ENCODE measurements at places on chromosomes 7 and 10. TPM values are rescaled to one million over a fixed set of nuclear protein-coding genes. Genes with fewer than 3 reads are reported as not detected.

GRCh38 chr7:135889823-135890222 lies 87.3 kb downstream of the MTPN start:
- DNase-seq = no peak

- no peak for DNase-seq
Observed at GRCh38 chr10:5515948-5516761, 8.6 kb upstream of the CALML3 start.

CUZD1 gene
- 1.1 TPM for polyA plus RNA-seq

- no peak for DNase-seq
Observed at GRCh38 chr10:27500886-27501285, 3.2 kb upstream of the RAB18 start.

EEPD1 gene
- 6.7 TPM for polyA plus RNA-seq

SORBS1 gene
- polyA plus RNA-seq = 29.7 TPM

GRCh38 chr10:117005527-117006055 lies 604 bp upstream of the SHTN1 start:
- DNase-seq = no peak

COL26A1 gene
- polyA plus RNA-seq = 26.4 TPM

Data from right renal pelvis (tissue), 4 donors.